ENCODE measurements at places on chromosomes 6 and 20.

- no peak for DNase-seq
Measured at GRCh38 chr6:136706430-136706829, 85.8 kb downstream of the MAP3K5 start.

DNA sequence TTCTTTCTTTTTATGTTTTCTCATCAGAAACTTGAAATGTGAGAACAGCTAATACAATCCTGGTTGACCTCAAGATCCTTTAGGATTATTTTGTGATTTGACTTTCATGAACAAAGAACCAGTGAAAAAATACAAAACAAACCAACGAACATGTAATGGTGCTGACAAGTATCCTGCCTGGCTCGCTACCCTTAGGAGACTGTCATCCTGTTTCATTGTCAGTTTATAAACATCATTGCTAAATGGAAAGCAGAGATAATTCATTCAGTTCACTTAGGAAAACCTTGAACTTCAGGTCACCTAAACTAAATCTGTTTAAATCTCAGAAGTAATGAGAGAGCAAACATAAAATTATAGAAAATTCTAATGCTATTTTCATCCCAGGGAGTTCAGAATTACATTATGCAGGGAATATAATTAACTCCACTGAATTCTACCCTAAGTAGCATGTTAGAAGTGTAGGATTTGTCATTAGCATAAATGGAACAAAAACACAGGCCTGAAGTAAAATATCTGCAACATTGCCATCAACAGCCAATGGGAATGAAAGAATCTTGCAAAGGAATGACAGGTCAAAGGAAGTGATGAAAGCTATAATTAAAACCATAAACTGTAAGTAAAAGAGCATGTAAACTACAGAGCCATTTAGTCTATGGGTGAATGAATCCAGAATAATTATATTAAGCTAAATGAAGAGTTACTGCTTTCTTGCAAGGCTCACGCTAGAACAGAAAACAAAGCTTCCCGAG is 401.2 kb upstream of the MANEA start:
- DNase-seq = no peak

- DNase-seq = no peak
Measured at GRCh38 chr6:134287859-134288537, 29.9 kb downstream of the SGK1 start.

GRCh38 chr6:124539096-124539495 is 423.1 kb upstream of the RNF217 start:
- no peak for DNase-seq

- DNase-seq = no peak
Measured at GRCh38 chr20:34720266-34720665, 16.1 kb downstream of the TP53INP2 start.

DNA sequence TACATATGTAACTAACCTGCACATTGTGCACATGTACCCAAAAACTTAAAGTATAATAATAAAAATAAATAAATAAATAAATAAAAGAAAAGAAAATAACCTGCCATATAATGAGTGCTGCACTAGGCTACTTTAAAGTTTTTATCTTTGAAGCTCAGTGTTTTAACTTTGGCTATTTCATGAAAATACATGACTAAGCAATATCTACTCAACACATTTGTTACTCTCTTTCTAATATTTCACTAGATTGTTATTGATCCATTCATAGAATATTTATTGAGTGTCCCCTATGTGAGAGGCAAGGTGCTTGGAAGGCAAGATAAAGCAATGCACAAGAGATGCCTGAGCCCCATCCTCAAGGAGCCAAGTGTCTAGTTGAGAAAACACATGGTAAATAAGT is 221.7 kb downstream of the SLC35F1 start:
- no peak for DNase-seq

- peak; percentile 5 for DNase-seq
Measured at GRCh38 chr6:10479939-10480700, 41.0 kb upstream of the GCNT2 start.

DNA sequence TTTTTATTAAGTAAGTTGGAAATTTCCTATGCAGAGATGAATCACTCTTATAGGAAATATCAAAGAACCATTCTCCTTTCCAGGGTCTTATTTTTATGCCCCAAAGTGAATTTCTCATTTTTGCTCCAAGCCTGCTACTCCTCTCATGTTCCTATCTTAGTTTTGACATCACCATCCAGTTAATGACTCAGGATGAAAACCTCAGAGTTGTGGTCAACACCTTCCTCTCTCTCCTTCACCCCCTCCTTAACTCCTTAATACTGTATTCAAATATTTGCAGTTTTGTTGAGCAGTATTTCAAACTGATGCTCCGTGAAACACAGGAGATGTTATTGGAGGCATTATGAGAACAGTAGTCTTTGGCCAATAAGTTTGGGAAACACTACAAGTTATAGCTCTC is 64.1 kb downstream of the NRN1 start:
- DNase-seq = peak; percentile 13

DNA sequence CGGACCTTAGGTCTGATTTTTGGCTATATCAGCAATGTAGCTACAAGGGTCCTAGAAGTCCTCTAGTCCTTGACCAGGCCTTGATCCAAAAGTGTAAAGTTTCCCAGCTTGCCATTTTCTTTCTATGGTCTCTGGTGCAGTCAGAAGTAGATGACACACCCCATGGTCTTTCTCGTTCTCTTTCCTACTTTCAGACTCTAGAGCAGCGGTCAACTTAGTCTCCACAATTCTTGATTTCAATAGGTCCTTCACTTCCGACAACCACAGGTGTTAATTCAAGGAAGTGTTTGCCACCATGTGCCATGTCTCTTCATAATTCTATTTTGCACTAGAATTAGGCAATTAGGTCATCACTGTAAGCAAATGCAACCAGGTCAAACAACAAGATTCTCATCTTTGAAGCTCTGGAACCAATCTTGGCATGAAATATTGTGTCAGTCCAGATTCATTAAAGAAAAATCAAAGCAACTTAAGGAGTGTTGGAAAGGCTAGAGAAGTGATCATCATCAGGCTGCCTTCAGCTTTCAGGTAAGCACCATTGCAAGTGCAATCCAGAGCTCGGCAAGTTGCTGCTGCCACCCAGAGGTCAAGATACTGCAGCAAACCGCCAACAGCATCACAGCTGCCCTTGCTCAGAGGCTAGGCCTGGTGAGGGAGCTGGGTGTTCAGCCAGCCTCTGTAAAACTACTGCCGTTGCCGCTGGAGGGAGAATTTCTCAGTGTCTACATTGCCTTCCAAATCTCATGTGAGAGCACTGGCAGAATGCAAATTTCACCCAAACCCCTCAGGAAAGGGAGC is 5.6 kb upstream of the SYNE1 start:
- DNase-seq = peak; percentile 60

DNA sequence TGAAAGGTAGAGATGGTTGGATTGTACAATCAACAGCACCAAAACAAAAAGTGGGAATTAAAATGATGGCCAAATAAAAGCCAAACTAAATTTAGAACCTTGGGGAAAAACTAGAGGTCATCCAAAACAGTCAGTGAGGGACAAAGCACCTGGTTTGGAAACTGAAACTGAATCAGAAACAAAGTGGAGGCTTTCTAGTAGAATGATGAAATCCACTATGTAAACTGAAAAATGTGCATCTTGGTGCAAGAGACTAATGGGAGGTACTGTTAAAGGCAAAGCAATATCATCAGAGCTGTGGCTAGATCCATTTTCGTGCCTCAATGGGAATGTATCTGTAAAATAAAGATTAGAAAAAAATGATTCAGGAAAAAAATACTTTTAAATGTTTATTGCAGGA is 380.0 kb upstream of the GJE1 start:
- DNase-seq = no peak

DNA sequence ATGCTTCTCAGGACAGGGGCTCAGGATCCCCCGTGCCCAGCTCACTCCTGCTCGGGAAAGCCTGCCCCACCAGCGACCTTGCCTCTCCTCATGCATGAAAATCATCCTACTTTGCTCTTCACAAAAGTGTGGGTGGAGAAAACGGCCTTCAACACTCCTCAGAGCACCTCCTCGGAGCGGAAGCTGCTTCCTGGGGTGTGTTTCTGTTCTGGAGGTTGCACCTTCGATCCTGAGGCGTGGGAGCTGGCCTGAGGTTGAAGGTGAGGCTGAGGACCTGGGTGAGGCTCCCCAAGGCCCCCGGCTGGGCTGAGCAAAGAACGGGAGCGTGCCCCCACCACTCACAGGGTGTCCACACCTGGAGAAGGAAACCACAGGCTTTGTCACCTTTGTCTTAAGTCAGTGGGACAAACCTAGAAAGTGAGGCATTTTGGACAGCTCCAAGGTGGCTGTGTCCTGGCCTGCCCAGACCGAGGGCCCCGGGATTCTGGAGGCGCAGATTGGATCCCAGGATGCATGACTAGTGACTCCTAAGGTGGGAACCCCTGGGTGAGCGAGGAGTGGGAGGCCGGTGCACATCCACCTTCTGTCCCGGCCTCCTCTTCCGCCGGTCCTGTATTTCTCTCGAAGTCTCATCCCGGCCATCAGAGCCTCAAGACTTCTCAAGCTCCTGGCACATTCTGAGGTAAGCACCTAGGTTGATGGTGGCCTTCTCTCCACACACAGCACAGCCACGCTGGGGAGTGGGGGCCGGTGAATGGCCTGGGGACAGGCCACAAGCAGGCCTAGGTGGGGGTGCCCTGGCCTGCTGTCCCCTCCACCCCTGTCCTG is 104.7 kb downstream of the TMEM242 start:
- DNase-seq = no peak

- DNase-seq = no peak
Measured at GRCh38 chr6:24919056-24919892, 16.5 kb downstream of the RIPOR2 start.

DNA sequence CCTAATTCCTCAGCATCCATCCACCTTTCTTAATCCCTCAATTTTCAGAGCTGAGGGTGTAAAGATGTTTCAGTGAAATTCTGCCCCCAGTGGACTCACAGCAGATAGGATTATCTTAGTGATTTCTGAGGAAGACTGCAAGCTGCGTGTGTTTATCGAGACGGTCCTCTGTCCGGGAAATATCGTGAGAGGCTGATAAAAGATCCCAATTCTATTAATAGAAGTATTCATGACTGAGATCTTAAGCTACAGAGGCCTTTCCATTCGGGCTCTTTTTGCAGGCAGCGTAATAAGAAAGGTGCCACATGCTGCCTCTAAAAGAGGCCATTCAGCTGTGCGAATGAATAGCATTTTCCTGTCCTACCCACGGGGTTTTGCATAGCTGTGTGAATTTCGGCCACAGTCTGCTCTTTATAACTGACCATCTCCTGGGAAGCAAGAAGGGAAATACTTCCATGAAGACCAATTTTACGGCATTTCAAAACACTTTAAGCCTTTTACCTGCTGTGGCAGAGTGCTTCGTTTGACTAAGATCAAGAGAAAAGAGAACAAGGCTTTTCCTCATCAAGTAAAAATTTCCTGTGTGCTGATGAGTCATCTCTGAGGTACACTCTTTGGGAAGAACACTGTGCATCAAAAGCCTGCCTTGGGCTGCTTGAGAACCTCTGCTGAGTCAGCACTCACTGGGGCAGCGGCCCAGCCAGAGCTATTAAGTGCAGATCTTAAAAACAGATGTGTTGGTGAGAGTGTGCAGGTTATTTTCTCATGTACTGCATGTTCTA is 208.8 kb downstream of the ARHGAP18 start:
- DNase-seq = peak; percentile 95

DNA sequence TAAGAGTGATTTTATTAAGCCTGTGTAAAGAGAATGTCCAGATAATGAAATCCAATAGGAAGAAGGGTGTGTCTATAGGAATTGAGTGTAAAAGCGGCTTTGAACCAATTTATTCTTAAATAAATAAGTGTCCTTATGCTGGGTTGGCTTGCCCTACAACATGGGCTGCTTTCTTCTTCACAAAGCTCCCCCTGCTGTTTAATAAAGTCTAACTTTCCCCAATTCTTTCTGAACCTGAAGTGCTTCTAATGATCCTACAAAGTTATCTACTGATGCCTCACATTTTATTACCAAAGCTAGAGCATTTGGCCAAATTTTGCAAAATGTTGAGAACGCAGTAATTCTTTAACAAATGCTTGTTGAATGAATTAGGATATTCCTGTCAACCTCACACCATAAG is 36.3 kb upstream of the SIRT5 start:
- peak; percentile 78 for DNase-seq

GRCh38 chr6:18561037-18561750 is 174.0 kb downstream of the RNF144B start:
- peak; percentile 74 for DNase-seq

DNA sequence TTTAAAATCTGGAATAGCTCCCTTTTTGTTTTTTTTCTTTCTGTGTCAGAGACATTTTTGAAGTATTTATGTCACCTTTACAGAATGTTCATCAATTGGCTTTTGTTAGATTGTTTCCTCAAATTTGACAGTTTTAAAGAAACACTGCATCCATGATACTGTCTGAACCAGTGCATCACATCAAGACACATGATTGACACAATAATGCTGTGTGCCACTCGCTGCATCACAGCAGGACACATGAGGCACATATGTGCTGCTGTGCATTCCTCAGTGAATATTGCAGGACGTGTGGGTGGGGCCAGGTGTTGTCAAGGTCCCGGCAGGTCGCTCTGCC is 37.4 kb downstream of the ERMARD start:
- DNase-seq = no peak

DNA sequence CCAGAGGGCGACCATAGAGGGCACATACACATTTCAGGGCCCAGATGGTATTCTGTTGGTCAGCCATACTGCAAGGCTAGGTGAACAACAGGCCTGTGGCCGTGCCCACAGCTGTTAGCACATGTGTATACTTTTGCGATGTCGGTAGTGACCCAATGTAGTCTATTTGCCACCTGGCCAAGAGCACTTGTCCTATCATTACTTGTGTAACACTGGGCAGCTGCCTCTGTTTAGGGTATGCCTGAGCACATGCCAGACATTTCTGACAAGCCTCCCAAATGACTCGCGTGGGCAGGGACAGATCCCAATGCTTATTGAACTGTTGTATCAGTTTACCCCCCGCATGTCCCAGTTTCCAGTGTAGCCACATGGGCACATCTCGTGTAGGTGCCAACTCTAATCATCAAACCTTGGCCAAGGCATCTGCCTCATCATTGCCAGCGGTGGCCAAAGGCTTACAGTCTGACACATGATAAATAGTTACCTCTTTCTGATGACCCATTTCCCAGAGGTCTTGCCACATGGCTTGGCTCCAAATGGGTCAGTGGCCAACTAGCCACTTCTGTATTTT is 74.4 kb upstream of the FBXL4 start:
- DNase-seq = no peak

DNA sequence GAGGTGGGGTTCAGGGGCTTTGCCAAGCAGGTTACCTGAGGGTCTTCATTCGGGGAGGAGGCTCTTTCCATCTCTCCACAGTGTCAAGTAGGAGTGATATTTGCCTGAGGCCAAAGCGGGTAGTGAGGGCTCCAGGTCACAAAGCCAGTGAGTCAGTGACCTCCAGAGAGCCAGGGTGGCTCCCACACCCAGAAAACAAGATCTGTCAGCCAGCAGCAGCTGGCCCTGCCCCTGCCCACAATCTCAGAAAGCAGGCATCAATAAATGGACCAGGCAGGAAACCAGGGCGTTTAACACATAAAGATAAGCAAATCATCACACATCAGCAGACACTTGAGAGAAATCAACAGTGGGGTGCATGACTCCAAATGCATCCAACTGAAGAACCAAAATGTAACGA is 250.8 kb downstream of the CDH26 start:
- DNase-seq = no peak

GRCh38 chr6:30102414-30102969 is 10.4 kb downstream of the TRIM31 start:
- DNase-seq = no peak

- DNase-seq = no peak
Measured at GRCh38 chr6:137810554-137811120, 56.4 kb upstream of the TNFAIP3 start.

GRCh38 chr20:23151885-23152284 is 65.8 kb upstream of the CD93 start:
- no peak for DNase-seq

GRCh38 chr20:10922506-10922905 is 248.7 kb upstream of the JAG1 start:
- no peak for DNase-seq

All from fibroblast of the aortic adventitia (primary cell).